Stimulated activated CD4-positive, alpha-beta T cell treated with anti-CD3 and anti-CD28 coated beads, Interleukin-15, amount 100 ng/mL, for 1 hour (primary cell): ENCODE measurements at places on chromosomes 1 and 21.

GRCh38 chr1:32894019-32894600 lies 7.1 kb downstream of the TMEM54 start:
- DNase-seq = no peak

DNA sequence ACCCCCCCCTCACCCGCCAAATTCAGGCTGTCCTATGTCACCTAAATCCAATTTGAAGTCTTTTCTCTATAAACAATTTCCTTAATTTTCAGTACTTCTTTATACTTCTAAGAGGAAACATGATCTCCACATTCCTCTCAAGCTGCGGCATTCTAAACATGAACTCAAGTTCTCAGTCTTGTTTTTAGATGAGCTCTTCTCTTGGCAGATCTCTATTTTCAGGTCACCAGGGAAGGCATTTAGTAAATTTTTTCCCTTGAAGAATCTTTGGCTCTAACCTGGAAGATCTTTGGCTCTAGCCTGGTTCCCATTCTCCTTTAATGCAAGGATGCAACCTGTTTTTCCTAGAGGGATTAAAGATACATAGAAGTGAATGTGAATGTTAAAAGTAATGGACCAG lies 193.4 kb downstream of the ATG4C start:
- DNase-seq = no peak

DNA sequence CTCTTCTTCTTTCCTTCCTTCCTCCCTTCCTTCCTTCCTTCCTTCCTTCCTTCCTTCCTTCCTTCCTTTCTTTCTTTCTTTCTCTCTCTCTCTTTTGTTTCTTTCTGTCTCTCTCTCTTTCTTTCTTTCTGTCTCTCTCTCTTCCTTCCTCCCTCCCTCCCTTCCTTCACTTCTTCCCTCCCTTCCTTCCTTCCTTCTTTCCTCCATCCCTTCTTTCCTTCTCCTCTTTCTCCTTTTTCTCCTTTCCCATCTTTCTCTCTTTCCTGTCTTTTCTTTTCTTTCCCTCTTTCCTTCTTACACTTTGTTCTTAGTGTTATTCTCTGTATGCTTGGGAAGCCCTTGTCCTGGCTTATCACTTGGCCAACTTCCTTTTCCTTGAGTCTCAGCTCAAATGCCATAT lies 72.5 kb upstream of the MPC2 start:
- DNase-seq = no peak

- no peak for DNase-seq
Observed at GRCh38 chr1:39104158-39105060, 78.3 kb downstream of the NDUFS5 start.

- no peak for DNase-seq
Observed at GRCh38 chr21:29382030-29382654, 83.4 kb downstream of the BACH1 start.
